ENCODE measurements at places on chromosomes 2 and 18. TPM values are rescaled to one million over a fixed set of nuclear protein-coding genes. Genes with fewer than 3 reads are reported as not detected.

ASPRV1 gene
- under 0.01 TPM for total RNA-seq

- DNase-seq: peak; percentile 83
Observed at GRCh38 chr2:62489162-62489561, 16.8 kb downstream of the TMEM17 start.

SLC23A3 gene
- 2.0 TPM for total RNA-seq

TMEM163 gene
- total RNA-seq: 1.1 TPM

DNA sequence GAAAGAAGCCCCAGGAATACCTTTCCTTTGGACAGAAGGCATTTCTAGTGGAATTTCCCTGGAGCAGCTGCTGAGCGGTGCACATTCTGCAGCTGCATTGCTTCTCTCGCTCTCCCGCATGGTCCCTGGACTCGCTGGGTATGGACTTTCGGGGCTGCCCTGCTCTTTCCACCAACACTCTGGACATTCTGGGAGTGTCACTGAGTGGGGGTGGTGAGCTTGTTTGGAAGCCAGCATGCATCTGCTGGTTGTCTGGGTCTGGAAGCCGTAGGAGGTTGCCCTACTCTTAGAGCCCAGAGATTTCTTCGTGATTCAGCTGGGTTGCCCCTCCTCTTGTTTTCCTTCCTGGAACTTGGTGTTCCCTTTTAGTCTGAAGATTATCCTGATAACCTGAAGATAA, 52.6 kb downstream of the TWIST2 start:
- no peak for DNase-seq

GRCh38 chr18:10401930-10402329, 52.5 kb upstream of the APCDD1 start:
- DNase-seq: no peak

DNA sequence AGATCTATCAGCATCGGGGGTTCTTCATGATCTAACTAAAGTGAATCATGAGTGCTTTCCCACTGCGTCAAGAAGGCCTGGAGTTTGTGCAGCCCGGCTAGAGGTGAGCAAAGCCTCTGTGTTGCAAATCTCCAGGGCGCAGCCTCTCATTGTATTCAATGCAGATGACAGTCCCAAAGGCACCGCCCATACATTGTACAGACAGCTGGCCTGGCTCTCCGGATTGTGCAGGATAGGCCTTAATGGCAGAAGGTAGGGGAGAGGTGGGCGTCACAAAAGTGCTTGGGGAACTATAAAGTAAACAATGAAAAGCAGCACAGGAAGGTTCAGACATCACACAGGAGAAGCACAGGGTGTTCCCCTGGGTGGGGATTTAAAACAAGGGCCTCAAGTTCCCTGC, 907 bp upstream of the GYPC start:
- no peak for DNase-seq

CAPN14 gene
- under 0.01 TPM for total RNA-seq

RNF181 gene
- total RNA-seq: 226 TPM

DNA sequence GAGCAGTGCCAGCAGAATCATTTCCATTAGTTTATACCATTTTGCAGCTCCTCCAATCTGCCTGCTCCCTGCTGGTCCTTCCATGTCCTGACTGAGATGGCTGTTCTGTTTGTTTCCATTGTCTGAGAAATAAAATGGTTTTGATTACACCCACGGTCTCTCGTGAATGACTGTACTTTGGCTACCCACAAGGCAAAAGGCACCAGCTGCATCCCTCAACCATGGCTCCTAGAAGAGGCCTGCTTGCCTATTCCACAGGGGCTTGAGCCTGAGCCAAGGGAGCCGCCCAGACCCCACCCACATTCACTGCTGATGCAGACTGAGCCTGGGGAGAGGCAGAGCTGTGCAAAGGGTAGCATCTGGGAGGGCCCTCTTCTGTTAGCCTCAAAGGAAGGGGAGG, 31.2 kb downstream of the MARCHF4 start:
- DNase-seq: no peak

GRCh38 chr2:144619760-144620159, 99.8 kb upstream of the ZEB2 start:
- no peak for DNase-seq
